ENCODE measurements at places on chromosomes 1 and 21.

DNA sequence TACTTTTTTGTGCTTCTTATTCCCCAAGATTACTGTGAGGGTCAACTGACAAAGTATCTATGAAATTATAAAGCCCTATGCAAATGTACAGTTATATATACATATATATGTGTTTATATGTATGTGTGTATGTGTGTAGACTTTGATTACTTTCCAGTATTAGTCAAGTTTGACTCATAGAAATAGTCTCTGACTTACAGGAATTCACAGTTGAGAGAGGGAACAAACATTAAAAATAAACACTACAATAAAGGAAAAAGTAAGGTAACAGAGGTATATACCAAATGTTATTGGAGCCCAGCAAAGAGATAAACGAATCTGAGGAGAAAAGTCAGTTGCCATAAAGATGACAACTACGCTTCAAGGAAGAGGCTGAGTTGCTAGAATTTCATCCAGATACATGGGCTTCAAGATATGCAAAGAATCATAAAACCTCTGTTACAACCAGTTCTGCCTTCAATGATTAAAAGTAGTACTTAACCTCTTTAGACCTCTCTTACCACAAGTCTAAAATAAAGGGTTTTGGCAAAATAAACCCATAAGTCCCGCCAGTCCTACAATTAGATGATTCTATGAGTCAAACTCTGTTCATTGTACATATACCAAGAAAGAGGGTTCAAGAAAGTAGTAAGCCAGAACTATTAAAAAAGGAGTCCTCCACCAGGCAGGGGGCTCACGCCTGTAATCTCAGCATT is 7.2 kb downstream of the IFT25 start:
- DNase-seq = no peak

- no peak for DNase-seq
These were observed 411.8 kb upstream of the PTBP2 start for GRCh38 chr1:96309783-96310182.

DNA sequence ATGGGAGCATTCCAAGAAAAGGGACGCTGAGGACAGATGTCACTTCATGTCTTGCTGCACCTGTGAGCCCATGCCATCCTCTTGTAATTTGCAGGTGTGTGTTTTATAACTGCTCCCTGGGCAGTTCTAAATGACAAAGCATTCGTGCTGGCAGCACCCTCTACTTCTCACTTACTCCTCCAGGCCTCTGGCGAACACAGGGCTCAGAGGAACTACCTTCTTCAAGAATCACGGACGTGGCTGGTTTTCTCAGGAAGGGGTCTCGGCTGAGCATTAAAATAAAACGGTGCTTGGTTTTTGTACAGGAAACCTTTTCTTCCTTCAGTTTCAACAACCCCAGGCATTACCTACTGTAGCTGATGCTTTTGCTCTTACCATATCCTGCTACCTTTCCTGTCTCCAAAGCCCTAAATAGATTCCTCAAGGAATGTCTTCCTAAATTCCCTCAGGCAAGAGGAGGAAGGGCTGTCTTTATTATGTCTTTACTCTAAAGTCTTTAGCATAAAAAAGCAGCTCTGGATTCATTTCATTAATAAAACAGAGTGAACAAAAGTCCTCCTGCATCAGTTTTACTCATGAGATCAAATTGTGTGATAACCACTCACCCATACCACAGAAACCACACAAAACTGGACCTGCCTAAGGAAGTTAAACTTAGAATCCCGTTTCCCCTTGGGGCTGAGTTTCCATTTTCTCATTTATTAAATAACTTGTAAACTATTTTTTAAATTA is 79.0 kb upstream of the MAP10 start:
- no peak for DNase-seq

DNA sequence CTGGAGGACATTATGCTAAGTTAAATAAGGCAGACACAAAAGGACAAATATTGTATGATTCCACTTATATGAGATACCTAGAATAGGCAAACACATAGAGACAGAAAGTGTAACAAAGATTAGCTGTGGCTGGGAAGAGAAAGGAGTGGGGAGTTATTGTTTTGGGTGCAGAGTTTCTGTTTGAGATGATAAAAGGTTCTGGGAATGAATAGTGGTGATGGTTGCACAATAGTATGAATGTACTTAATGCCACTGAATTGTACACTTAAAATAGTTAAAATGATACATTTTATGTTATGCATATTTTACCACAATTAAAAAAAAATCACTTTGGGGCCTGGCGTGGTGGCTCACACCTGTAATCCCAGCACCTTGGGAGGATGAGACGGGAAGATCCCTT is 21.2 kb upstream of the ERO1B start:
- DNase-seq = no peak

DNA sequence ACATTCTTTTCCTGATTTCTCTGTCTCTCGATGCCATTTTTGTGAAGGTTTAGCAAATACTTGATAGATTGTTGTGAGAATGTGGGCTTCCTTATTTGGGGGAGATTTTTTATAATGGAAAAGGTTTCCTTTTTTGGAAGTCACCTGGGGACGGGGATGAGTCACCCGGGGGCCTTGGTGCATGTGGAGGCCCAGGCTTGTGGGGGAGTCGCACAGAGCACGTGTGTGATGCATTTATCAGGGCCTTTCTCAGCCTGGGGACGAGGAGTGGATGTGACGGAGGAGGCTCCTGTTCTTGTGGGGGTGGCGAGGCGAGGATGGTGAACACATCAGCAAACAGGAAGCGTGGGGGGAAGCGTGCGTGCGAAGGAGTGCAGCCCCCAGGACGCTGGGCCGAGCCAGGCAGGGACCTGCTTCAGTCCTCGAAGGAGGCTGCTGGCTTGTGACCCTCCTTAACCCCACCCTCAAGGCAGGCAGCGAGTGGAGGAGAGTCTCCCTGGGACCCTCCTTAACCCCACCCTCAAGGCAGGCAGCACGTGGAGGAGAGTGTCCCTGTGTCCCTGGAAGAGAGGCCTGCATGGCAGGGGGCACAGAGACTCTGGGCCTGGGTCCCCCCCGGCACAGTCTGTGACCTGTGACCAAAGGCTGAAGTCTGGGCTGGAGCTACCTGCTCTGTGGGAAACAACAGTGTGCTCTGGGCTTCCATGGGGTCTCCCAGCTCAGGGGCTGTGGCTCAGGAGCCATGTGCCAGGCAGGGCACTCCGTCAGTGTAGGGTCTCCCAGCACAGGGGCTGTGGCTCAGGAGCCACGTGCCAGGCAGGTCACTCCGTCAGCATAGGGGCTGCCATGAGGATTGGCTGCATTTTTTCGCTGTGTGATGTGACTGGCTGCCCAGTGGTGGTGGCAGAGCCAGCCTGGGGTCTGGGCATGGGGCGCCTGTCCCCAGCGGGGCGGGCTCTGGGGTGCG is 57.2 kb downstream of the AGPAT3 start:
- peak; percentile 60 for DNase-seq

DNA sequence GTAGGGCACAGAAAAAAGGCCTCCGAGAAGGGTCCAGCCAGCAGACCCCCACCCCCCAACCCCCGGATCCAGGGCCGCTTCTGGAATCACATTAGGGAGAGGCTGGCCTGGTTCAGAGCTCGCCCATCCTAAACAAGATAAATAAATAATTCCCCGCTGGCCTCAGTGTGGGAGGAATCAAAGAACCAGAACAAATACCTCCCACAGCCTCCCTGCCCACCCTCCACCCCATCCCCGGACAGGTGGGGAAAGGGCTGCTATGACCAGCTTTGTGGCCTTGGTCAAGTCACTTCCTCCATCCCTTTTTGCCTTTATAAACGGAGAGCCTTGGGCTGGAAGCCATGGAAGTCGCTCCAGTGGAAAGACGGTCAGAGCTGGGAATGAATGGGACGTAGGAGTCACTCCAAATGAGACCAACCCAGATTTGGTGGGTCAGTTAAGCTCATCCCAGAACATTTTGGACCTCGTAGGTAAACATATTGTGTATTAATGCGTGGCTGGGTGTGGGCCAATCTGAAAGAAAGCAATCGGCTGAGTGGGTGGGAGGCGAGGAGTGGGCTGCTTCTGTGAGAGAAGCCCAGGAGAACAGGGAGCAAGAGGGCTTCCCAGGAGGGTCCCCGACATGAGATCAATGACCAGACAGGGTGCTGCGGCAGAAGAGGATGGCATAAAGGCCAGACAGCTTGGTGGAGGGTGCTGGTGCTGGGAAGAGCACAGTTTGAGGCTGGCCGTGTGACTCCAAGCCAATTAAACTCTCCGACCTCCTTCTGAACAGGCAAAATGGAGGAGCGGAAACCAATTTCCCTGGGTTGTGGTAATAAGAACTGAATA is 63.3 kb downstream of the MEF2D start:
- no peak for DNase-seq
